ENCODE measurements at places on chromosomes 12 and 14.

GRCh38 chr12:98532687-98533304 lies 17.4 kb downstream of the TMPO start:
- DNase-seq: peak; percentile 48

- DNase-seq: no peak
Measured at GRCh38 chr14:77102154-77102553, 4.1 kb downstream of the CIPC start.

- peak; percentile 16 for DNase-seq
Measured at GRCh38 chr14:44960146-44960545, 1.6 kb downstream of the KLHL28 start.

- DNase-seq: no peak
Measured at GRCh38 chr14:44108601-44109000, 398.5 kb downstream of the FSCB start.

GRCh38 chr14:51360592-51360991 lies 120.5 kb downstream of the TMX1 start:
- DNase-seq: no peak

- DNase-seq: no peak
Measured at GRCh38 chr12:130520784-130521183, 183.1 kb downstream of the PIWIL1 start.

- DNase-seq: no peak
Measured at GRCh38 chr12:27467641-27468040, 21.1 kb downstream of the SMCO2 start.

GRCh38 chr12:119699199-119699760 lies 31.3 kb downstream of the PRKAB1 start:
- no peak for DNase-seq

- DNase-seq: no peak
Measured at GRCh38 chr12:93663006-93663728, 14.0 kb upstream of the CRADD start.
